CD4-positive, alpha-beta T cell treated with Interleukin-6 for 4 hours (primary cell): ENCODE measurements at places on chromosomes 1 and 21.
A peak's percentile ranks its signal among the peaks of the same experiment; 100 is the strongest.

DNA sequence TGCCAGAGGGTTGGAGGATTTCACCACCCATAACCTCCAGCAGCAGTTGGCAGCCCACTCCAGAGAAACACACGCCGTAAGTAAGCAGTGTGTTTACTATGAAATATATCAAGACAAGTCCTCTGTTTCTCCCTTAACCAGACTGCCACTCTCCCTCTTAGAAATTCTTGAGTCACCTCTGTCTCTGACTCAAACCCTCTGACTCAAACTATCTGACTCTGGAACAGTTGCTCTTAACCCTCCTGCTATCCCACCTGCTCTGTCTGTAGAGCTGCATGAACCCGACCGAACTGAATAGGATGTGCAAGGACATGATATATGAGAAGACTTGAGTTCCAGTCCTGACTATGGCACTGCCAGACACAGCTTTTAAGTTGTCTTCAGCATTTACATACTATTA is 14.1 kb downstream of the INPP5B start:
- DNase-seq = no peak

DNA sequence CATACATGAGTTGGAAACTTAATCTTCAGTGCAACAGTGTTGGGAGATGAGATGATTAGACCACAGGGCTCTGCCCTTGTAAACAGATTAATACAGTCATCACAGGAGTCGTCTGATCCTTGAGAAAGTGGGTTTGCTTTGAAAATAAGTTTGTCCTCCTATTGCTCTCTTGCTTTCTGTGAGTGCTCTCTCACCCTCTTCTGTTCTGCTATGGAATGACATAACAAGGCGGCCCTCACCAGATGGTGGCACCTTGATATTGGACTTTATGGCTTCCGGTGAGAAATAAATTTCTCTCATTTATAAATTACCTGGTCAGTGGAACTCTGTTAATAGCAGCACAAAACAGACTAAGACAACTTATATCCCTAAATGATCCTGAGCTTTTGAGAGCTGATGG is 353.6 kb downstream of the BRINP3 start:
- no peak for DNase-seq

- DNase-seq = no peak
Observed at GRCh38 chr21:38785483-38785882, 20.2 kb upstream of the ETS2 start.

- DNase-seq = no peak
Observed at GRCh38 chr21:44711327-44712202, at the start of gene TSPEAR. TSPEAR (minus strand) TSS chr21:44711572; CDS start chr21:44711514, 58 bp downstream.

DNA sequence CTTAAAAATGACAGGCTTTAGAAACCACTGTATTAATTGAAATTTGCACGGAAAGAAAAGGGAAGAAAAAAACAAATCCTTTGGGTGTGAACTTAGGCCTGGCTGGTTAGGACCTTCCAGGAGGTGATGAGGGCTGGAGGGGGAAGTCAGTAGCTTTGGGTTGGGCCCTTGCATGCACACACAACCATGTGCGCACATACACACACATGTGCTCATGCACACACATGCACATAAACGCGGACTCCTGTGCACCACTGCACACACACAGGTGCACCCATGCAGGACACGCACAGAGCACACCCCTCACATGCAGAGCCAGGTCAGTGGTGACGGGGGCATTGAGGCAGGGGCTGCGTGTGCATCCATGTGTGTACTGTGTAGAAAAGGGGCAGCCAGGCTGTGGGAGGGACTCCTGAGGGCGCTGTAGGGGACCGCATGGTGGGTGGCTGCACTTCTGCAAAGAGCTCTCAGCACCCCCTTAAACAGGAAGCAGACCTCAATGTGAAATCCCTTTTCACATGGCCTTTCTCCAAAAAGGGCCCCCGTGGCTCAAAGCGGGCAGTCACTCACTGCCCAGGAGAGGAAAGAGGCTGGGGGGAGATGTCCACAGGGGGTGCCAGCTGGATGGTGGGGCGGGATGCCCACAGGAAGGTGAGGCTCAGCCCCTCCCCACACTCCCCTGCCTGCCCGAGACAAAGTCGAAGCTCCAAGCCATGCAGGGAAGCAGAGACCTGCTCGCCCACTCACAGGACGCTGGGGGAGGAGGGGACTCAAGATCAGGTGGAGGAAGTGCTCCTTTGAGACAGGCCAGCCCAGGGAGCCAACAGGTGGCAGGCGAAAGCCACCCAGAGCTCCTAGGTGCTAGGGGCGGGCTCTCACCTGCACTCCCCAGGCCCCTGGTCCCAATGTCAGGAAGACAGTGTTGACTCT is 95.2 kb downstream of the ITPKB start:
- DNase-seq = peak; percentile 59

DNA sequence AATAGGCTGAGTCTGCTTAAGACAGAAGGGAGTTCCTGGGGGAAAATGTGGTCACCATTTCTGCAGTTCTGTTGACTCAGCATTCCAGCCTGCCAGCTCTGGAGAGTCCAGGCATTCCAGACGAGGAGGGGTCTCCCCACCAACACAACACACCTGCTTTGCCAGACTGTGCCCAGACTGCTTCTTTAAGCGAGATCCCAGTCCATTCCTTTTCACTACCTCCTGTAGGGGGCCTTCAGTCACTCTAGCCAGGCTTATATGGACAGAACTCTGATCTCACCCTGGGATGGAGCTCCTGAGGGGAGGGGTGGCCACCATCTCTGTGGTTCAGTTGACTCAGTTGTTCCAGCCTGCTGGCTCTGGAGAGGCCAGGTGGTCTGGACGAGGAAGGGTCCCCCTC is 48.5 kb downstream of the UBE2U start:
- no peak for DNase-seq

- DNase-seq = no peak
Observed at GRCh38 chr21:42261829-42262200, 42.9 kb downstream of the ABCG1 start.

GRCh38 chr1:18266391-18266790 is 158.8 kb downstream of the IGSF21 start:
- DNase-seq = no peak

DNA sequence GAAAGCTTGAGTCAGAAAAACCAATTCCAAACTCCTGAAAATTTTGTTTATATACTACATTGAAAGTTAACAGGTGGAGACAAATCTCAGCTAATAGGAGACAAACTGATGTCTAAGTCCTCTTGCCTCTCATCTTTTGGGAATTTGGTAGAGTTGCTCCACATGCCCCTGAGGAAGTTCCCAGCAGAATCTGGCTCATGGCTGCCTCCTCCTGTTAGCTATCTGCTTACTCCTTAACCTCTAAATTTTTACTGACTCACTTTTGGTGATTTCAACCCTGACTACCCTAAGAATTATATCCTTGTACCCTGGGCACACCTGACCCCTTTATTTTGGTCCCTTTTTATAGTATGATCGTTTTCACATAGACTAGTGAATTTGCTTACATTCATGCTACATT is 633.7 kb upstream of the USP24 start:
- DNase-seq = no peak

- DNase-seq = no peak
Observed at GRCh38 chr1:101167891-101168290, 68.9 kb upstream of the S1PR1 start.

DNA sequence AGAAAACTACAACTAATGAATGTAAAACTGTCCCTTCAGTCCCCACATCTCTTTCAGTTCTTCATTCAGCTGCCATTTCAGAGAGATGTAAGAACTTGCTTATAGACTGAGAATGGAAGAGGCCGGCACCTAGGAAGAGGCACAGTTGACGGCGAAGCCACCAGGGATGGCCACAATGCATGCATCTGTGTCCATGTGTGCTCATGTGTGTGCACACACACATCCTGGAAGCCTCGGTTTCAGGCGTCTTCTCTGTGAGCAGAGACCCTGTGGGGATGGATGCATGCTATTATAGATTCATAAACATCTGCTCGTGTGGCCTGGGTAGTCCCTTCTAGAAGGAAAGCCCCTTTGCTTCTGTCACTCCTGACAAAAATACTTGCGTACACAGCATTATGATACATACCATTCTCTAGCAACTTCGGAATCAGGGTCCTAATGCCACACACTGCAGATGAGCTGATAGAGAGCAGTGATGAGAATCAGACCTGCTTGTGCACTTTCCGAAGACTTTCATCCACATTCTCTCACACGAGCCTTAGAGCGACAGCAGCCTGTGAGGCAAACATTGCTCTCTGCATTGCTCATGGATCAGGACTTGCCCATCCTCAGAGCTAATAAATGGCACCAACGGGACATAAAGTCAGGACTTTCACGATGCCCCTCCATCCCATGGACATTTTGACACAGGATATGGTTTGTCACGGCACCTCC is 12.4 kb upstream of the GPR61 start:
- no peak for DNase-seq

DNA sequence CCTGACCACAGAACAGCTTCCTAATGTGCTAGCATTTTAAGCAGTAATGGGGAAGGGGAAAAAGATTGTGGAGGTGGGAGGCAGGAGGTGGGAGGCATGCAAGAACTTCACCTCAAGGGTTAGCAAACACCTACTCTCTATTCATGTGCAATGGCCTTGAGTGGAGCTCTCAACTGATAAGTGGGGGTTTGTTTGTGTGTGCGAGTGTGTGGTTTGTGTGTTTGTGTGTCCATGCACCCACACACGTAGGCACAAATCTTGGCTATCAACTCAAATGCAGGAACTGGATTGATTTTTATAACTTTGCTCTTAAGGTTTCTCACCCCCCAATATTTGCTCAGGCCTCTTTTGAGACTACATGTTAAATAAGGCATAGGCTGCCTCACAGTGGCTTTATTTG is 78.6 kb downstream of the SYT6 start:
- no peak for DNase-seq

- DNase-seq = no peak
Observed at GRCh38 chr1:206526064-206526911, 19.0 kb downstream of the RASSF5 start.

- peak; percentile 12 for DNase-seq
Observed at GRCh38 chr1:19360016-19360415, 47.9 kb downstream of the SLC66A1 start.

- DNase-seq = no peak
Observed at GRCh38 chr1:3481836-3482375, 27.4 kb downstream of the ARHGEF16 start.

DNA sequence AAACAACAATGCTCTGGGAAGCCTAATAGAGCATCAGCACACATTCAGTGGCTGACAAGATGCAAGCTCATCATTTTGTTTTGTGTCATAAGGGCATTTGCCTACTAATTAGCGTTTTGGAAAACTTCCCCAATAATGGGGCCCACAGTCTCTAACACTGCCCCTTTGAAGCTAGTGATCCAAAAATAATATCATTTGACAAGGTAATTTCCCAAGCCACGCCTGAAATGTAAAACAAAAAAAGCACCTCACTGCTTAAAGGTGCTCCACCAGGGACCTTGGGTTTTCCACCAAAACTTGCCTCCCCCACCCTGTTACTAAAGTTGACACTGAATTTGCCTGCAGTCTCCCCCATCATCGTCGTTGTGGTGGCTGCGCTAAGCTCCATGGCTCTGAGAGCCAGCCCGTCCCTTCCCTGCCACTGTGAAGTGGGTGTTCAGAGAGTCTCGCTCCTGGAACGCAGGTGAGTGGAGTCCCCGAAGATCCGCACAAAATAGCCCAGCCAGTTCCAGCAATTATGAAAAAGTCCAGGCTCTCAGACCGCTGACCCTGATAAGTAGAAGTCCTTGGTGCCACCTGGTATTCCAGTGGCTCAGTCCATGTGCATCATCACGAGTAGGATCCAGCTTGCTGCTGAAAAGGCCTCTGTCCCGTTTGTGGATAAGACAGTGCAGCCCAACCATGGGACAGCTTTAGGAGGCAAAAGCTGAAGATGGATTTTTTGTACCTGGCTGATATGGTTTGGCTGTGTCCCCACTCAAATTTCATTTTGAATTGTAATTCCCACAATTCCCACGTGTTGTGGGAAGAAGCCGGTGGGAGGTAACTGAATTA is 52.2 kb downstream of the RAB3GAP2 start:
- DNase-seq = no peak

GRCh38 chr1:231836227-231836893 is 209.8 kb downstream of the DISC1 start:
- DNase-seq = no peak

GRCh38 chr1:68293122-68293521 is 60.8 kb upstream of the WLS start:
- DNase-seq = no peak

DNA sequence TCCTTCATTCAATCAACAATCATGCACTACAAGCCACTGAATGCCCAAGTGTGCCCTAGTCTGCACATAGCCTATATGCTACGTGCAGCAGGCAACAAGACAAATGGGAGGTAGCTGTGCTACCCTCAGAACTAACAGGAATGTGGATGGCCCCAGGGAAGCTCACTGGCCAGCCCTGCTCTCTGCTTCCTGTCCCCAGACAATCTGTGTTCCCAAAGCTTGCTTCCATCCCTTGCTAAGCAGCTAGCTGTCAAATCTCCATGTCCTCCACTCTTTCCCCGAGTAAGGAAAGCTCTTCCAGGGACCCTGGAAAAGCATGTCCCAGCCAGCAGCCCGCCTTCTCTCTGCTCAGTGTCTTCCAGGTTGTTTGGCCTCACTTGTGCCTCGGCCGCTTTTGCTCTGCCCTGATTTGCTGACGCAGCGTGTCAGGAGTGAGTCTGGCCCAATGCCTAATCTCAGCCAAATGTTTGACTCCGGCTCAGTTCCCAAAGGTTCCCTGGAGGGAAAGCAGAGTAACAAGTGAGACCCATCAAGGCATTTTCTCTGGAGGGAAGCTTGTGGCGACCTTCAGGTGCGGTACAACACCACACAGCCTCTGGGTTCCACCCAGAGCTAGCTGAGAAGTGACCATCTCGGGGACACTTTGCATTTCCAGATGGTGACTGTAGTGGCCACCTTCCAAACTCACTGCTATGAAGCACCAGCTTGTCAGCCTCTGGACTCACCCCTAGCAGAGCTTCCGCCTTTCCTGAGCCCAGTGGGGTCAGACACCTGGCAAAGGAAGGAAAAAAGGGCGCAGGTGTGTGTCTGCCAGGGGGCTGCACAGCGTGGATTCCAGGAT is 243.4 kb downstream of the RHOU start:
- no peak for DNase-seq

DNA sequence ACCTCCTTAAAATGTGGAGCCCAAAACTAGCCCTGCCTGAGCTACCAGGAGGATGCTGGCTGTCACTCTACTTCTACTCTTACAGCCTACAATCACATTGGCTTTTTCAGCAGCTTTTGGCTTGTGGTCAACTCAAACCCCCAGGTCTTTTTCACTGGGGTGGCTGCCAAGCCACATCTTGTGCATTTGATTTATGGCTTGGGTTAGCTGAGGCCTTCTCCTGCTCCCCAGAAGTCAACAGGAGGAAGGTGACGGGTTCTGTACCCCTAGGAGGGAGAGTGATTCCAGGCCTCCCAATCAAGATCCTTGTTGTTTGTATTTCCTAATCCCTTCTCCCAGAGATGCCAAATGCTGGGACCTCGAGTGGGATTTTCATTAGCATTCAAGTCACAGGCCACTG is 124.3 kb downstream of the LACTBL1 start:
- DNase-seq = no peak
